Progenitor cell of endocrine pancreas (in vitro differentiated cells): ENCODE measurements at places on chromosomes 7 and 10. TPM values are rescaled to one million over a fixed set of nuclear protein-coding genes. Genes with fewer than 3 reads are reported as not detected.

RELN gene
- 5.4 and 6.9 TPM in 2 replicates for total RNA-seq

ESYT2 gene
- total RNA-seq: 29.4 and 30.0 TPM in 2 replicates

SYT15B gene
- total RNA-seq: 0.13 and 0.36 TPM in 2 replicates

NOS3 gene
- 0.74 and 1.1 TPM in 2 replicates for total RNA-seq

TMEM236 gene
- 0.07 TPM in 2 replicates for total RNA-seq

LLCFC1 gene
- total RNA-seq: not detected in 2 replicates

RBP4 gene
- 0.72 and 1.2 TPM in 2 replicates for total RNA-seq

CPN1 gene
- total RNA-seq: 4.1 and 4.5 TPM in 2 replicates

MEIG1 gene
- total RNA-seq: 1.6 and 3.0 TPM in 2 replicates
